CD4-positive, alpha-beta memory T cell (primary cell): ENCODE measurements at places on chromosomes 6 and 20. TPM values are rescaled to one million over a fixed set of nuclear protein-coding genes. Genes with fewer than 3 reads are reported as not detected.

- H3K27ac ChIP-seq, result peak within 1 kb of the TSS; percentile 21
- H3K4me3 ChIP-seq, result peak within 1 kb of the TSS; percentile 73
- H3K27me3 ChIP-seq, result no peaks in the 10 kb centered on the region
- H3K36me3 ChIP-seq, result no peaks in the 10 kb centered on the region
Observed at GRCh38 chr6:167826896-167827582, at the start of gene AFDN. Gene AFDN (plus strand): TSS chr6:167826911. CDS start chr6:167827133, 222 bp downstream.

- H3K4me1 ChIP-seq, result peaks cover 3% of the 10 kb centered on the region
- H3K4me3 ChIP-seq, result no peak overlapping the region
- H3K36me3 ChIP-seq, result no peaks in the 10 kb centered on the region
- no peak for DNase-seq
- H3K27me3 ChIP-seq, result no peaks in the 10 kb centered on the region
Observed at GRCh38 chr20:63096681-63097335, 90.0 kb upstream of the BHLHE23 start.

DNA sequence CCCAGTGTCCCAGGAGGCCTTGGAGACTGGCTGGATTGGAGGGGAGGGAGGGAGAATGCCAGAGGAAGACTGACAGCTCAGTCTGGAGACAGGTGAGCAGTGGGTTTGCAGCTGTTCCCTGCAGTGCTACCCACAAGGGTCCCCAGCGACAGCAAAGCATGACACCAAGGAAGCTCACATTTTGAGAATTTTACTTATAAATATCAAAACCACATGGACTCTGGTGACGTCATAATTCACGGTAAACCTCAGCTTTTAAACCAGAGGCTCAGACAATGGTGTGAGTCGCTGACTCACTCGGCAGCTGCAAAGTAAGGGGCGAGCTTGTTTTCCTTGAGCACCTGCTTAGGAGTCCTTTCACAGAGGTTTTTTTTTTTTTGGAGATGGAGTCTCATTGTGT, 65.2 kb downstream of the THBS2 start:
- H3K36me3 ChIP-seq, result no peaks in the 10 kb centered on the region
- H3K27ac ChIP-seq, result no peak overlapping the region
- no peaks in the 10 kb centered on the region for H3K27me3 ChIP-seq
- no peaks in the 10 kb centered on the region for H3K4me1 ChIP-seq
- H3K4me3 ChIP-seq, result no peak overlapping the region

OPN5 gene
- polyA plus RNA-seq, result not detected

DNA sequence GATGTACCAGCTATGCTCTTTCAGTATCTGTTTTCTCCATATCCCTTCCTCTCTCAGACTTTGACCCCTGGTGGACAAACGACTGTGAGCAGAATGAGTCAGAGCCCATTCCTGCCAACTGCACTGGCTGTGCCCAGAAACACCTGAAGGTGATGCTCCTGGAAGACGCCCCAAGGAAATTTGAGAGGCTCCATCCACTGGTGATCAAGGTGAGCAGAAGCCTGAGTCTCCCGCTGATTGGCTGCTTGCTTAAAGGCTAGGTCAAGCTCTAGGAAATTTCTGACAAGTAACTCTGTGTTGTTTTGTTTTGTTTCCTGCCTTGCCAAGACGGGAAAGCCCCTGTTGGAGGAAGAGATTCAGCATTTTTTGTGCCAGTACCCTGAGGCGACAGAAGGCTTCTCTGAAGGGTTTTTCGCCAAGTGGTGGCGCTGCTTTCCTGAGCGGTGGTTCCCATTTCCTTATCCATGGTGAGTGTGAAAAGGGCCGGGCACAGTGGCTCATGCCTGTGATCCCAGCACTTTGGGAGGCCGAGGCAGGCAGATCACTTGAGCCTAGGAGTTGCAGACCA, 28.6 kb downstream of the C6orf89 start:
- no peak overlapping the region for H3K4me3 ChIP-seq
- H3K36me3 ChIP-seq, result peaks cover 36% of the 10 kb centered on the region
- H3K27ac ChIP-seq, result peak overlapping the region; percentile 38
- DNase-seq, result peak; percentile 29

- no peak overlapping the region for H3K27ac ChIP-seq
- H3K27me3 ChIP-seq, result no peaks in the 10 kb centered on the region
- no peaks in the 10 kb centered on the region for H3K36me3 ChIP-seq
- H3K4me1 ChIP-seq, result no peaks in the 10 kb centered on the region
- no peak for DNase-seq
Observed at GRCh38 chr6:12602951-12603672, 113.5 kb upstream of the PHACTR1 start.

AIF1 gene
- 11.0 TPM for polyA plus RNA-seq

- peaks cover 58% of the 10 kb centered on the region for H3K4me1 ChIP-seq
- no peaks in the 10 kb centered on the region for H3K36me3 ChIP-seq
- peak overlapping the region; percentile 78 for H3K27ac ChIP-seq
- H3K27me3 ChIP-seq, result no peaks in the 10 kb centered on the region
- H3K4me3 ChIP-seq, result peak overlapping the region; percentile 67
- no peak for DNase-seq
Observed at GRCh38 chr6:36029464-36029863, 1.9 kb downstream of the MAPK14 start.

- H3K36me3 ChIP-seq, result no peaks in the 10 kb centered on the region
- DNase-seq, result no peak
- no peak overlapping the region for H3K4me3 ChIP-seq
- H3K4me1 ChIP-seq, result no peaks in the 10 kb centered on the region
- H3K27me3 ChIP-seq, result no peaks in the 10 kb centered on the region
Observed at GRCh38 chr6:116522896-116523295, 11.5 kb downstream of the CALHM5 start.

- H3K4me3 ChIP-seq, result no peak overlapping the region
- no peak for DNase-seq
- no peaks in the 10 kb centered on the region for H3K27me3 ChIP-seq
- no peak overlapping the region for H3K27ac ChIP-seq
Observed at GRCh38 chr6:42896178-42896719, 16.8 kb downstream of the RPL7L1 start.

SLC12A5 gene
- not detected for polyA plus RNA-seq

DNA sequence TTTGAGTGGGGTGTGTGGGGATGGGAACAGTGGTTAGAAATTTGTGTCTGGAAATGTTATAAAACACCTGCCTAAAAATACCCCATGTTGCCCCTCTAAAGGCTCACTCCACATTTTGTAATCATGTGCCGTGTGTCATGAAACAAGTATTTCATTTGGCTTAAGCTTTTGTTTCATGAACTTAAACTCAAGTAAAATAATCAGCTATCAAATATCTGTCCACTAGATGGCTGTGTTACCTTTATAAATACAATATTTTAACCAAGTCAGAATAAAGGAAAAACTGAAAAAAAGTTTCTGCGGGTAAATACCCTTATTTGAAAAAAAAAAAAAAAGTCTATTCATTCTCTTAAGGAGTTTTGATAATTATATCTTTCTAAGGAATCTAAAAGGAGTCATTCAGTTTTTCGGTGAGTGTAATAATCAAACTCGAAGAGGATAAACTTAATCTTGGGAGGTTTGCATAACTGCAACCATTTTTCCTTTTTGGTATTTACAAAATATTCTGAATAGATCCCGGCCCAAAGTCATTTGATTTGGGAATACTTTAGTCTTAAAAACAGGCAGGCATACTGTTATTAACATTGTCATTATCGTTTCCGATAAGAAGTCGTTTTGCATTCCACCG, 29.9 kb upstream of the MTRF1L start:
- no peaks in the 10 kb centered on the region for H3K36me3 ChIP-seq
- no peaks in the 10 kb centered on the region for H3K27me3 ChIP-seq
- no peak overlapping the region for H3K4me3 ChIP-seq
- H3K4me1 ChIP-seq, result no peaks in the 10 kb centered on the region
- no peak for DNase-seq

GRCh38 chr6:98146656-98147055, 687.7 kb upstream of the POU3F2 start:
- no peaks in the 10 kb centered on the region for H3K27me3 ChIP-seq
- DNase-seq, result no peak
- no peak overlapping the region for H3K4me3 ChIP-seq
- H3K27ac ChIP-seq, result no peak overlapping the region

GRCh38 chr20:14189794-14190402, 147.5 kb downstream of the FLRT3 start:
- no peaks in the 10 kb centered on the region for H3K36me3 ChIP-seq
- H3K4me3 ChIP-seq, result no peak overlapping the region
- no peaks in the 10 kb centered on the region for H3K27me3 ChIP-seq
- DNase-seq, result no peak

GRCh38 chr6:111572216-111572706, 33.4 kb downstream of the TRAF3IP2 start:
- no peak overlapping the region for H3K4me3 ChIP-seq
- H3K27me3 ChIP-seq, result no peaks in the 10 kb centered on the region
- no peak for DNase-seq

DNA sequence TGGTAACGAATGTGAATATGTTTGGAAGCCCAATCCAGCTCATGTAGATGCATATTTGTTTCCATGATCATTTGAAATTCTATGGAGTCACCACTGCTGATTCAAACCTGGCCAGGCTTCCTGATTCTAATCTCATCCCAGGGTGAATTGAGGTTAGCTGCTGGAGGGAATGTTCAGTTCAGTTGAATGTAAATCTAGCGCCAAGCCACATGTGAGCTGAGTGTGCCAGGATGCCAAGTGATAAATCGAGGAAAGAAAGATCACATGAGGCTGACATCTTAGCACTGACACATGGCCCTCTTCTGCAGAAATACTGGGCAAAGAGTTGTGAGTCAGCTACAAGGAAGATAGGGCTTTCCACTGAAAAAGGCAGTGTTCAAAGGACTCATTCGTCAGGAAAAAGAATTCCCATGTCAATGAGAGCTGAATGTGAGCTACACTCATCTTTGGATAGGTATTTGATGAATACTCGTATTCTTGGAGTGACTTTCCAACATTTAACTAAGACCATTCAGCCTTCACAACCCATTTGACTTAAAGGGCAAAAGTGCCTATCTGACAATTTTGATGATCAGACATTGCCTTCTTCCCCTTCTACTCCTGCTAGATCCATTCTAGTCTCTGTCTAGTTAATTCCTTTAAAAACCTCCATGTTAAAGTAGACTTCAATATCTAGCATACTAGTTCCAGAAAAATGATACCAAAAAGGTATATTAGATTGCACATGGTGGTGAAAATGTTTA, 172.1 kb downstream of the MTFR2 start:
- H3K27me3 ChIP-seq, result no peaks in the 10 kb centered on the region
- no peaks in the 10 kb centered on the region for H3K4me1 ChIP-seq
- no peak overlapping the region for H3K4me3 ChIP-seq
- no peak overlapping the region for H3K27ac ChIP-seq
- DNase-seq, result no peak

PACRG gene
- 0.21 TPM for polyA plus RNA-seq

TOX2 gene
- polyA plus RNA-seq, result 0.22 TPM

GRCh38 chr6:105994591-105995390, 91.3 kb upstream of the PRDM1 start:
- H3K36me3 ChIP-seq, result no peaks in the 10 kb centered on the region
- H3K27ac ChIP-seq, result peak overlapping the region; percentile 72
- peak; percentile 47 for DNase-seq
